Left lobe of liver (tissue), 2 donors: ENCODE measurements at places on chromosomes 12 and 14.

DNA sequence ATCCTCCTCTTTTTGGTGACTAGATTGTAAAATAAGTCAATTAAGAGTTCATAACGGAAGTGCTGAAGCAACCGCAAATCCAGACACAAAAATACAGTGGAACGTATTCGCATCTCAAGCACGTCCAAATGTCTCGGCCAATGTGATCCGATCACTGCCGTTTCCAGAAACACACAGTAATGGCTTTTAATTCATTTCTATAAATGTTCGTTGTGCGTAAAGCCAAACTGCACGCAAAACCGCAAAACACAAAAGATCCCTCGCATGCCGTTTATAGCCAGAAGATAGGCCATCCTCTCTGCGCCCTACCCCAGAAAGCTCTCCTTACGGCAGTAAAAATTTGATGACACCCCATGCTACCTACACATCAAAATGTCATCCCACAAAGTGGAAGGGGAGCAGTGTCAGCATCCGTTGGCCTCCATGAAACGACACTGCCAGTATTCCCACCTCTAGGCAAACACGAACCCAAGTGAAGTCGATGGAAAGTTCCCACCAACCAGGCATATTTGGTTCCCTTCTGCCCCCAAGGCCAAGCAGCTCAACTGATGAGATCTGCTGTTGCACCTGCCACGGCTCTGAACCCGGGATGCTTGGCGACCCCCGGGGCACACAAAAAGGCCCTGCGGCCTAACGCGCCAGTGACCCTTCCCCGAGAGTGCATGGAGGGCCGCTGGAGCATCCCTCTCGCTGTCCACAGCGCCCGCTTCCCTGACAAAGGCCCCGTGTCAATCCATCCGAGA lies 1.4 kb downstream of the HECTD4 start:
- peak; percentile 40 for DNase-seq

DNA sequence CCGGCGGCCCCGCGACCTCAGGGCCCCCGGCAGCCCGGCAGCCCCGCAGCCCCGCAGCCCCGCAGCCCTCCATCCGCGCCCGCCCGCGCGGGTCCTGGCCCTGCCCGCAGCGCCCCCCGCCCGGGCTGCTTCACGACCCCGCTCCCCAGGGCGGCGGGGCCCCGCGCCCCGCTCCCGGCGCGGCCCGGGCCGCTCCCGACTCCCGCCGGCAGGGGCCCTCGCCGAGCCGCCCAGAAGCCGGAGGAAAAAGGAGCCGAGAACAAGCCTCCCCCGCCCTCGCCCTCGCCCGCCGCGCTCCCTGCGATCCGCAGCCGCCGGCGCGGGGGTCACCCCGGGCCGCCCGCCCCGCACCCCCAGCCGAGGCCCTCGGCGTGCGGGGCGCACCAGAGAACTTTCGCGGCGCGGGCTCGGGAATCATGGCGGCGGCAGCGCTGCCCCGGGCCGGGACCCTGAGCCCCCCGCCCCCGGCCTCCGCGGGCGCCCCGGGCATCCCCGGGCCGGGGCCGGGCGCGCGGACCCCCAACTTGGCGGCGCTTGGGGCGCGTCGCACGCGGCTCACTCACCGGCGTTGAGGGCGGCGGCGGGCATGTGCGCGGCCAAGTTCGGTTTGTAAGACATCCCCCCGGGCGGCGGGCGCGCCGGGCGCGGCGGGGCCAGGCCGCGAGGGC lies 521 bp downstream of the CDK2AP1 start:
- peak; percentile 75 for DNase-seq

GRCh38 chr12:29253906-29254625 lies 105.0 kb downstream of the FAR2 start:
- no peak for DNase-seq

DNA sequence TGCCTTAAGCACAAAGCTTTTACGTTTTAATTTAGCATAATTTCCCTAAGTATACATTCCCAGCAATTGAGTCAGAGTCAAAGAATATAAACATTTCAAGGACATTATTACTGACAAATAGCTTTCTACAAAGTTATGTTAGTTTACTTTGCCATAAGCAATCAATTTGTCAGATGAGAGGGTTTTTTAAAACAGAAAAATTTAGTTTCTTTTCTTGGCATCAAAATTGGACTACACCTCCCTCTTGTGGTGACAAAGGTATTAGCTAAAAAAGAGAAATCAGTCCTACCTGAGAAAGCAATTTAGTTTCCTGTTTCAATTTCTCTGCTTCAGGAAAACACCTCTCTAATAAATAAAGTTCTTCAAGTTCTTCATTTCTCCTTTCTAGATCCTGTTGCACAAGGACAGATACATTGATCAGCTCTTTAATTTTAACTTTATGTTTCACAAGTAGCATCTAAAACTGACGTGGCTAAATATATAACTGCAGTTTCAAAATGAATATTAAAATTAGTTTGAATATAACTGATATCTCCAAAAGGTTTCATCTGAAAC lies 39.9 kb downstream of the DNAI7 start:
- no peak for DNase-seq

- DNase-seq: no peak
Measured at GRCh38 chr12:130557886-130558765, 158.0 kb downstream of the RIMBP2 start.

DNA sequence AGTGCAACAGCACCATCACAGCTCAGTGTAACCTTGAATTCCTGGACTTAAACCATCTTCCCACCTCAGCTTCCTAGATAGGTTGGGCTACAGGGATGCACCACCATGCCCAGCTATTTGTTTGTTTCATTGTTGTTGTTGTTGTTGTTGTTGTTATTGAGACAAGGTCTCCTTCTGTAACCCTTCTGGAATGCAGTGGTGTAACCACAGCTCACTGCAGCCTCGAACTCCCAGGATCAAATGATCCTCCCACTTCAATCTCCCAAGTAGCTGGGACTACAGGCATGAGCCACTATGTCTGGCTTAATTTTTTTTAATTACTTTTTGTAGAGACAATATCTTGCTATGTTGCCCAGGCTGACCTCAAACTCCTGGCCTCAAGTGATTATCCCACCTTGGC lies 1.2 kb upstream of the NEMP1 start:
- DNase-seq: no peak

DNA sequence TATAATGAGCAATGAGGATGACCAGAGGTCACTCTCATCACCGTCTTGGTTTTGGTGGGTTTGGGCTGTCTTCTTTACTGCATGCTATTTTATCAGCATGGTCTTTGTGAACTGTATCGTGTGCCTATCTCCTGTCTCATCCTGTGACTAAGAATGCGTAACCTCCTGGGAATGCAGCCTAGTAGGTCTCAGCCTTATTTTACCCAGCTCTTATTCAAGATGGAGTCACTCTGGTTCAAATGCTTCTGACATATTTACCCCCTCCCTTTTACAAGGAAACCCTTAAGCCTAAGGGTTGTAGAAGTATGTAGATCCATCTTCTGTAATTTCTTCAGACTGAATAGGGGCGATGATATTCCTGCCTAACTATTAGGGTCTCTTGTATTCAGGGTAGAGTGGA lies 8.4 kb downstream of the IFI27L1 start:
- DNase-seq: no peak

DNA sequence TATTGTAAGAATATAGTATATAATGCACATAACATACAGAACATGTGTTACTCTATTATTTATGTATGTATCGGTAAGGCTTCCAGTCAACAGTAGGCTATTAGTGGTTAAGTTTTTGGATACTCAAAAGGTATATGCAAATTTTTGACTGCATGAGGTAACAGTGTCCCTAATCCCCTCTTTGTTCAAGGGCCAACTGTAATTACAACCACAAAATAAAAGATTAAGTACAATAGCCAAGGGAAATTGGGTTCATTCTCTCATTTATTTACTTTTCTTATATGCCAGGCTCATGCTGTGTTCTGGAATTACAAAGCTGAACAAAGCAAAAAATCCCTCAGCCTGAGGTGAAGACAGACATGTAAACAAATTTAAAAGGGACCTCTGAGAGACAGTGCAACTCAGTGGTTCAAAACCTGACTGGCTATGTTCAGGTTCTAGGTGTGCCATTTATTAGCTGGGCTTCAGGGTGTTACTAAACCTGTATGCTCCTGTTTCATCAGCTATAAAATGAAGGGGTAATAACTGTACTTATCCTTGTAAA lies 43.4 kb upstream of the TSPAN8 start:
- no peak for DNase-seq

GRCh38 chr12:27305673-27306456 lies 26.8 kb upstream of the BMAL2 start:
- no peak for DNase-seq
